ENCODE measurements at places on chromosomes 5 and 9. TPM values are rescaled to one million over a fixed set of nuclear protein-coding genes. Genes with fewer than 3 reads are reported as not detected.

The C9orf152 gene
- total RNA-seq: not detected

DNA sequence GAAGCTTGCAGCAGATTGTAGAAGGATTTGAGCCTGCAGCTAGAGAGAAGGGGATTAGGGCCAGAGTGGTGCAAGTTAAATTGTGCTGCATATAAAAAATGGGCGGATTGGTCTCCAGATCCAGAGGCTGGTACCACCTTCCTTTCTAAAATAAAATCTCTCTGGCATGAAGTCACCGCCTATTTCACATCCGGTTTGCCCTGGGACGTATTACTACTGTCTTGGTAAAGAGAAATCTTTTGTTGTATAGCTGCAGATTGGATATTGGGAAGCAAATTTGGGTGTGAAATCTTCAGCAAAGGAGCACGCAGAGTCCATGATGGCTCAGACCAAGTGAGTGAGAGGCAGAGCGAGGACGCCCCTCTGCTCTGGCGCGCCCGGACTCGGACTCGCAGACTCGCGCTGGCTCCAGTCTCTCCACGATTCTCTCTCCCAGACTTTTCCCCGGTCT lies at the start of gene GABRA1:
TSS of gene GABRA1 (plus strand) at position 180 of the 451 bp plus-strand sequence. CDS start 2,691 bp downstream, outside the sequence.
- no peak for DNase-seq

The P4HA2 gene
- 88.7 TPM for total RNA-seq

GRCh38 chr9:17888066-17888465 lies 309.2 kb downstream of the SH3GL2 start:
- DNase-seq: no peak

The SPINK4 gene
- not detected for total RNA-seq

DNA sequence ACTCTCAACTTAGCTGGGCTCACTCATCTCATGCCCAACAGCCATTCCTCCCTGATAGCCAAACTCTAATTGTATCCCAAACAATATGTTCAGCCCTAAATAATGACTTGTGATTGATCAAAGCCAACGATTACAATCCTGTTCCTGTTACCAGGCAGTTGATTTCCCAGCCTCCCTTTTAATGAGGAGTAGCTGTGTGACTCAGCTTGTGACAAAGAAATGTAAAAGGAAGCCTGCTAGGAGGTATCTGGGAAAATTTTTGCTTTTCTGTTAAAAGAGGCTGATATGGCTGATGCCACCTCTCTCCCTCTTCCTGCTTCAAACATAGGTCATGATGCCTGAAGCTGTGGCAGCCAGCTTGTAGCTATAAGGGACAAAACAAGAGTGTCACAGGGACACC lies 19.6 kb upstream of the ENC1 start:
- no peak for DNase-seq

GRCh38 chr9:13665418-13666066 lies 386.1 kb upstream of the MPDZ start:
- no peak for DNase-seq

The ERP44 gene
- 15.9 TPM for total RNA-seq

DNA sequence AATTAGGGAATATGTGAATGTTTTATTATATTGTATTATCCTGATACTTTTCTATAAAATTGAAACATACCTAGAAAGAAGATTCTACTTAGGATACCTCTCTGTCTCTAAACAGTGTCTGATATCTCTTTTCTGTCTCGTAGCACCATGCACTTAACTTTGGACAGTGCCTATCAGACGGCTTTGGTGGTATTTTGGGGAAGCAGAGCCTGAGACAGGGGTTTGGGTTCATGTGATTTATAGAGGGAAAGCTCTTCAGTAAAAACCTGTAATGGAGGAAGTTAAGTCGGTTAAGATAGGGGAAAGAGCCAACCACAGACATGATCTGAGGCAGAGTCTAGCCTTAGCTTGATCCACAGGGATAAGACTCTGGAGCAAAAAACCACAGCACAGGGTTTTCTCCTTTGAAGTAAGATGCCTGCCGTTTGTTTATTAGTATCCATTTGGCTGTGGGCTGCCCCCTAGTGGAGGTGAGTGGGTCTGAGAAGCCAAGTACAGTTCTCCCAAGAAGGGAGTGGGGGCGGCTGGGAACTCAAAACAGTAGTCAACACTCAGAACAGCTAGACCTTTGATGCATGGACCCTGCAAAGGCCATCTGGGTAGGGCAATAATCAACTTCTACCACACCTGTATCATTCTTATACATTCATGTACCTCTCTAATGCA lies 141.2 kb upstream of the ASTN2 start:
- DNase-seq: no peak

- DNase-seq: no peak
Observed at GRCh38 chr9:82492274-82492673, 503.7 kb downstream of the SPATA31D1 start.

GRCh38 chr9:112252194-112252593 lies 77.1 kb upstream of the SUSD1 start:
- no peak for DNase-seq

DNA sequence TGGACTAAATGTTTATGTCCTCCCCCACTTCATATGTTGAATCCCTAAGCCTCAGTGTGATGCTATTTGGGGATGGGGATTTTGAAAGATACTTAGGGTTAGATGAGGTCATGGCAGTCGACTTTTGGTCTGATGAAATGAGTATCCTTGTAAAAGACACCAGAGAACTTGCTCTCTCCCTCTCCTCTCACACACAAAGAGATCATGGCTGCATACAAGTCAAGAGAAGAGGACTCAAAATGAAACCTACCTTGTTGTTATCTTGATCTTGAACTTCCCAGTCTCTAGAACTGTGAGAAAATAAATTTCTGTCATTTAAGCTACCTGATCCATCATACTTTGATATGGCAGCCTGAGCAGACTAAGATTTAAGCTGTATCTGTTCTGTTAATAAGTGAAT lies 144.0 kb upstream of the HAPLN1 start:
- no peak for DNase-seq

The FOXD4 gene
- total RNA-seq: not detected

GRCh38 chr9:33752130-33752637 lies 43.2 kb upstream of the PRSS3 start:
- no peak for DNase-seq
